ENCODE measurements at places on chromosomes 7 and 10.

GRCh38 chr10:7534480-7534852 is 123.6 kb upstream of the SFMBT2 start:
- no peak for DNase-seq

DNA sequence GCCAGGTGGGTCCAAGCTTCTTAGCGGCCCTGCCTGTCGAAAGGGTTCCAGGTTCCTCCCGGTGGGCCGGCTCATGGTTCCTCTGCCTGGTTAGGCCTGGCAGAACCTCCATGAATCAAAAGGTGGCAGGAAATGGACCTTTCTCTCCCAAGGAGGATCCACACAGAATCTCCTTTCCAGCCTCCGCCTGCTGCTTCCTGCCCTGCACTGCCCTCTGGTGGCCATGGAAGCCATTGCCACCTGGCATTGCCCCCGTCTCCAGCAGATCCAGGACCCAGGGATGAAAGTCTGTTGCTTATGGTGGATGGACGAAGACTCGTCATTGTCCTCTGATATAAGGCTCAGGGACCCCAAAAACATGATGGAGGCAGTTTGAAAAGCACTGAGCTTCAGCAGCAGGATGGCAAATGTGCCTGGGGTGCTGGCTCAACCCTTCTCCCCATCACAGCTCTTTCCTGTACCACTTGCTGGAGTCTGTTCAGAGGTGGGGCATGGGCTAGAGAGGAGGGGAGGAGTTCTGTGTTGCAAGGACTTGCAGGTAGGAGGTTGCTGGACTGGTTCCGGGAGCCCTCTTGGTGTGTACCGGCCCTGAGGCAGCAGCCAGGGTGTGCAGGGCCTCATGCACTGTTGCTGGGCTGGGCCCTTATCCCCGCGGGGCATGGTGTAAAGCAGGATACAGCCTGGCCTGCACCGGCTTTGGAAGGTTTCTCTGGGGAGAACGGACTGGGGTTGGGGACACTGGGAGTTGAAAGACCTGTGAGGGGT is 11.3 kb upstream of the INMT start:
- DNase-seq = peak; percentile 58

- no peak for DNase-seq
Observed at GRCh38 chr7:87627634-87627994, 584 bp upstream of the RUNDC3B start.

DNA sequence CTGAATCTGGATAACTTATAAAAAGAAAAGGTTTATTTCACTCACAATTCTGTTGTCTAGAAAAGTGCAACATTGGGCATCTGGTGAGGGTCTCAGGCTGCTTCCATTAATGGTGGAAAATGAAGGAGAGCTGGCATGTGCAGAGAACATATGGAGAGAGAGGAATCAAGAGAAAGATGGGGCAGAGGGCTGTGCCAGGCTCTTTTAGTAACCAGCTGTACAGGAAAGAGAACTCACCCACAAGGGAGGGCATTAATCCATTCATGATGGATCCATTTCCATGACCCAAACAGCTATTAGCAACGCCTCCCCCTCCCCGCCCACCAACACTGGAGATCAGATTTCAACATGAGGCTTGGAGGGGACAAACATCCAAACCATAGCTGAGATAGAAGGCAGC is 61.7 kb upstream of the LYZL1 start:
- DNase-seq = no peak

DNA sequence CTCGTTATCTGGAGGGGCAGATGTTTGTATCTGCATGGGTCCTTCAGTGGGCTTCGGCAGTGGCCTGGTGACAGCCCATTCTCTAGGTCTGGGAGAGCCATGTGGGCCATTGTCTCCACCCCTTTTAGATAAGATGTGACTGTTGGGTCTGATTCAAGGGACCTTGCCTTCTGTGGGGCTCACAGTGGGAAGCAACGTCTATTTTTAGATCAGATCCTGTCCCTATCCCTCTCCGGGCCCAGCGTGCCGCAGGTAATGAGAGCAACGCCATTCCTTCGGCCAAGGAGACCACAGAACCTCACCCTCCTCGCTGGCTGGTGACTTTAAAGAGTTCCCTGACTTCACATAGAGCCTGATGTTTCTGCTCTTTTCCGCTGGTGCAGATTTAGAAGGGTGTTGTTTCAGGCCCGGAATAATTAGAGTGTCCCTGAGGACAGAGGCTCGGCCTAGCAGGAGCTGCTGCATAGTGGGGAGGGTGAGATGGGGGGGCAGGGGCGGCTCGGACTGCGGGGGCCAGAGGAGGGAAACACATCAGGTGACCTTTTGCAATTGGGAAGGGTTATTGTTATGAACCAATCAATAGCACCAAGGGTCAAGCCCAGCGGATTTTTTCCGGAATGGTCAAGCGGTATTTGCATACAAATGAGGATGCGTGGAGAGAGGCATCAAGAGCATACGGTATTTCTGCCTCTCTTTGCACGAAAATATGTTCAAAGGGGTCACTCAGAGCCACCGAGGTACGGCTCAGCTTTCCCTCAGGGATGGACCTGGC is 503.0 kb upstream of the FOXK1 start:
- DNase-seq = no peak

- DNase-seq = no peak
Observed at GRCh38 chr10:7045891-7046599, 364.8 kb downstream of the SFMBT2 start.

GRCh38 chr10:47440207-47440606 is 43.7 kb downstream of the ANXA8 start:
- no peak for DNase-seq

GRCh38 chr7:124716894-124717293 is 48.7 kb downstream of the GPR37 start:
- DNase-seq = no peak

GRCh38 chr7:142670511-142670910 is 78.8 kb upstream of the PRSS1 start:
- no peak for DNase-seq

DNA sequence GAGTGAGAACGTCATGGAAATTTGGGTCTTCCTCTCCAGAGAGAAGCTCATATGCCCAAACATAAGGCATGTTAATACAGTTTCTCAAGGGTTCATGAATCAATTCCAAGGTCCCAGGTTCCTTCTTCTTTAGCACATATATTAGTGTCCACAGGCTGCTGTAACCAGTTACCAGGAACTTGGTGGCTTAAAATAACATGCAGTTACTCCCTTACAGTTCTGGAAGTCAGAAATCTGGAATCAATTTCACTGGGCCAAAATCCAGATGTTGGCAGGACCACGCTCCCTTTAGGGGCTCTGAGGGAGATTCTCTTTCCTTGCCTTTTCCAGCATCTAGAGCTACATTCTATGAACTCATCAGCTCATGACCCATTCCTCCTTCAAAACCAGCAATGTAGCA is 64.8 kb downstream of the MRC1 start:
- DNase-seq = no peak

- no peak for DNase-seq
Observed at GRCh38 chr7:1301054-1301881, 68.6 kb downstream of the UNCX start.

GRCh38 chr7:50908628-50909290 is 126.1 kb upstream of the GRB10 start:
- no peak for DNase-seq

DNA sequence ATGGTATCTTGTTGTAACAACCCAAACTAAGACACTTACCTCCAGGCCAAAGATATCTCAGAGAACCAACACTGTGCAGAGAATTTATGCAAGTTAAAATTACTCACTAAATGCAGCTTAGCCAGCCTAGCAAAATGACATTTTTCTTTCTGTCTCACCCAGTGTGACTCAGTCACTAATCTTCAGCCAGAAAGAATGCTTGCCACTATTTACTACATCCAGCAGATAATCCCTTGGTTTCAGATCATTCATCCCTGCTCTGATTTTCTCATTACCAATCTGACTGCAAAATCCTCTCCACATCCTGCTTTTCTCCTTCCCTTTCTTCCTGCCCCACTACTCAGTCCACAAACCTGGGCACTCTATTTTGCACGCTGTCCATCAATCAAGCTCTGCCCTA is 93.5 kb upstream of the NEBL start:
- DNase-seq = no peak
